Stimulated activated CD8-positive, alpha-beta memory T cell treated with anti-CD3 and anti-CD28 coated beads, Interleukin-7, amount 100 ng/mL, for 4 hours (primary cell): ENCODE measurements at places on chromosomes 1 and 21.

DNA sequence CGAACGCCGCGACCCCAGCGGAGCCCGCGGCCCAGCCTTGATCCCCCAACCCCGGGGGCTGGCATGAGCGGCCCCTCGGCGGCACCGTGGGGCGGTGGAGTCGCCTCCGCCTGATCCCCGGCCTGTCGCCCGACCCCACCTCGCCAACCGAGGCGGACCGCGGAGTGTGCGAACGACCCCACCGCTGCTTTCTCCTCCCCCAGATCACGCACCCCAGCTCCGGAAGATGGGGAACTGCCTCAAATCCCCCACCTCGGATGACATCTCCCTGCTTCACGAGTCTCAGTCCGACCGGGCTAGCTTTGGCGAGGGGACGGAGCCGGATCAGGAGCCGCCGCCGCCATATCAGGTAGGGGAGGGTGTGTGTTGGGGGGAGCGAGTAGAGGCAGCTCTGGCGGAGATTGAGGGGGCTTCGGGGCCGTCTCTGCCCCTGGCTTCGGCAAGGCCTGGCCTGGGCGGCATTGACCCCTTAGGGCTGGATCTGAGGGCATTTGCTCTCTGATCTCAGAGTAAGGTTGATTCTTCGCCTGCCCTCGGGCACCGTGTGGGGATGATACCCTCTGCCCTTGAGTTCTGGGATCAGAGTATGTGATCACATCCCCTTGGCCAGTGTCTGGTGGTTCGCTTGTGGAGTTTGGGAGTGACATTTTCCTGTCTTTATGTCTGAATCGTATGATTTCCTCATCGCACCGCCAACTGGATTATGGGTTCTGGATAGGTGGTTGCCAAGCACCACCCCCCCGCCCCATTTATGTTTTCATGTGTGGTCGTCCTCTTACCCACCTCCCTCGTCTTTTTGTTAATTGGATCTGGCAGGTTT lies 668 bp downstream of the RNF11 start:
- DNase-seq = peak; percentile 27

- no peak for DNase-seq
Observed at GRCh38 chr1:221637641-221638041, 104.2 kb downstream of the DUSP10 start.

DNA sequence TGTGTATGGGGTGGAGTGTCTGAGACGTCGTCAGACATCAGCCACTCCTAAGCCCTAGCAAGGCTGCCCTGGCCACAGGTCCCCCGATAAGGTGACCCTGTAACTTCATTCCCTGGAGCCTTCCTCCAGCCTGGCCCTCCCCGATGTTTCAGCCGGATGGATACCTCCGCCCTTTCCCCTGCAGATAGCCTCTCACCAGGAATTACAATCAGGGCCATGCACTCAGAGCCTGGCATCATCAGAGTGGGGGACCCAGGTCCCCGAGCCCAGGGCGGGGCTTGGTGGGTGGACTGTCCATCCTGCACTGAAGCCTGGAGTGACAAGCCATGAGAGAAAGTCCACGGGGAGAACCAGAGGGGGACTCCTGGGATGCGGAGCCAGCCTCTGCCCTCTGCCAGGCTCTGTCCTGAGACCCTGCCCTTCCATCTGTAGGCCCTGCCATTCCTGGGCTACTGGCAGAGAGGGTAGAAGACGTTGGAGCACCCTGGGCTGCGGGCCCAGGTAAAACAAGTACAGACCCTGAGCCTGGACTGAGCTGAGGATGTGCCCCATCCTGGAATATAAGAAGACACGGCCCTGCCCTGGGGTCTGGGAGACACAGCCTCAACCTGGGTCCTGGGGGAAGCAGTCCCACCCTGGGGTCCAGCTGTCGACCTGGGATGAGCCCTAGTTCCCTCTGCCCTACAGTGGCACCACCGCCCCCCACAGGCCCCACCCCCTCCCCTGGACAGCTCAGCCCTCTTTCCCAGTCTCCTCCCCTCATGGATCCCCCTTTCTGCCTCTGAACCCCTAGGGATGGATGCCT lies 16.8 kb upstream of the ARF1 start:
- no peak for DNase-seq

- no peak for DNase-seq
Observed at GRCh38 chr1:187680823-187681222, 852.1 kb downstream of the PLA2G4A start.

- no peak for DNase-seq
Observed at GRCh38 chr1:110639724-110640386, 33.7 kb upstream of the KCNA2 start.

- no peak for DNase-seq
Observed at GRCh38 chr1:44802306-44803061, 2.3 kb downstream of the PLK3 start.

DNA sequence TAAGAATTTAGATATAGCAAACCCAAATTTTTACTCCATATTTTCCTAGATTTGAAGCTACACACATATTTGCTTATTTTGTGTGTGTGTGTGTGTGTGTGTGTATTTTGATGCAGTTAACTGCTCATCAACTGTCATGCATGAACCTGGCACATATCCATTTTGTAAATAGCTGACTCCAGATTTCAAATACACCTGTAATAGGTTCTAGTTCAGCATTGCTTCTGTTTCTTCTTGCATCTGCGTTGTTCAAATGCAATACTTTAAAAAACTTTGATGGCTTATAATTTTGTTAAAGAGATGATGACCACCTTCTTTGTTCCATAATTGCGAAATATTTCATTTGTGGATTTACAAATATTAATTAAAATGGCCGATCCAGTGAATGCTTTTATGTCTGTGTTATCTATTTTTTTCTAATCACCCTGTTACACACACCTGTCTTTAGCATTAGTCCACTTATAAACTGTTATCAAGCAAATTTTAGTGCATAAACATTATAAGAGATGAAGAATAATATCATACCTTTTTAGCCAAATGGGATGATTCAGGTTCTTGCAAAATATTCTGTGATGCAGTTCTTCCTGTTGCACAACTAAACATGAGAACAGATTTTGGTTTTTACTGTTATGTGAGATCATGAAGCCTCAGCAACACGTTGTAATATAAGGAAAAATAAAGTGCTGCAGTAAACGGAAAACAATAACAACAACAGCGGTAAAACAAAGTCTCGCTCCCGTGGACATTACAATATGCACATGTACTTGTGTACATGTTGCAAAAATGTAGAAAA lies 12.7 kb upstream of the S100A11 start:
- DNase-seq = no peak
